ENCODE measurements at places on chromosomes 5 and 9.

DNA sequence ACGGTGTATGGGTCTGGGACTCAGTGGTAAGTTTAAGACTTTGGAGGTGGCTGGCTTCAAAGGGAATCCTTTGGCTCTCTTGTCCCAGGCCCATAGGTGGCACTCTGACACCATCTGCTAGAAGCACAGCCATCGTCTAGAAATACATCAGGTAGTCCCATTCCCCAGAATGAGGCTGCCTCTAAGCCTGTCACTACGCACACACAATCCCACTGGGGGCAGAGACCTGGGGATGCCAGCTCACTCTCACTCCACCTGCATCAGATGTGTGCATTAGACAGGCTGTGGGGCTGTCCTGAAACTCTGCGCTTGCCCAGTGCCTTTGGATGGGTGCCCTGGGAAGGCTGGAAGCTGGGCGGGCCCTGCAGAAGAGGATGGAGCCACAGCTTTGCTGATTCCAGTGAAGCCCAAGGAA lies 127.5 kb upstream of the PANK3 start:
- no peak for DNase-seq

DNA sequence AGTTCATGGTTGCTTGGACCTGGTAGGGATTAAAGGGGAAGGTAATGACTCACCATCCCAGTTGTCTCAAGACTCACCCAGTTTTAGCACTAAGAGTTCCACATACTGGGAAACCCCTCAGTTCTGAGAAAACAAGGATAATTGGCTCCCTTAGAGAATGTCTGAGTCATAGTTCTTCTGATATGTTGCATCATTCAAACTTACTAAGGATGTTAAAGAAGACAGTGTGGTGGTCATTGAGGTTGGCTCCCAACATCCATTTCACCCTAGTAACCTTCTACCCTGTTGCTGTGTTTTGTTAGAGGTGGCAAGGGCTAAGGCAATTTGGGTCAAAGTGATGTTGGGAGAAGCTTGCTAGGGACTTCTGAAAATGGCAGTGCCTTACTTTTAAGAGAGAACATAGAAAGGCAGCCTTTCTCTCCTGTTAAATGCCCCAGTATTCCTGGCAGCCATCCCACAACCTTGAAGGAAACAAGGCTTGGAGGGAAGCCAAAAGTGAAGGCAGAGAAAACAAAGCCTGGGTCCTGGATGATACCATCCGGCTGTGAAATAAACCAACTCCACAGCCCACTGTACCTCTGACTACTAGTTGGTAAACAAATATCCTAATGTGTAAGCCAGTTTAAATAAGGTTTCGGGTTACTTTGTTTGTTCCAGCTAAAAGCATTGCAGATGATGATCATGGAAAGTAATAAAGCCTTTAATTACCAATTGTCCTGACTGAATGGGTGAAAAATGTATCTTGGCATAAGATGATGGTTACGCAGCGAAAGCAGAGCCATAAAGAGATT lies 80.4 kb upstream of the ADAMTSL1 start:
- DNase-seq = peak; percentile 67

- no peak for DNase-seq
These were observed 65.4 kb downstream of the AUH start for GRCh38 chr9:91296354-91296753.

DNA sequence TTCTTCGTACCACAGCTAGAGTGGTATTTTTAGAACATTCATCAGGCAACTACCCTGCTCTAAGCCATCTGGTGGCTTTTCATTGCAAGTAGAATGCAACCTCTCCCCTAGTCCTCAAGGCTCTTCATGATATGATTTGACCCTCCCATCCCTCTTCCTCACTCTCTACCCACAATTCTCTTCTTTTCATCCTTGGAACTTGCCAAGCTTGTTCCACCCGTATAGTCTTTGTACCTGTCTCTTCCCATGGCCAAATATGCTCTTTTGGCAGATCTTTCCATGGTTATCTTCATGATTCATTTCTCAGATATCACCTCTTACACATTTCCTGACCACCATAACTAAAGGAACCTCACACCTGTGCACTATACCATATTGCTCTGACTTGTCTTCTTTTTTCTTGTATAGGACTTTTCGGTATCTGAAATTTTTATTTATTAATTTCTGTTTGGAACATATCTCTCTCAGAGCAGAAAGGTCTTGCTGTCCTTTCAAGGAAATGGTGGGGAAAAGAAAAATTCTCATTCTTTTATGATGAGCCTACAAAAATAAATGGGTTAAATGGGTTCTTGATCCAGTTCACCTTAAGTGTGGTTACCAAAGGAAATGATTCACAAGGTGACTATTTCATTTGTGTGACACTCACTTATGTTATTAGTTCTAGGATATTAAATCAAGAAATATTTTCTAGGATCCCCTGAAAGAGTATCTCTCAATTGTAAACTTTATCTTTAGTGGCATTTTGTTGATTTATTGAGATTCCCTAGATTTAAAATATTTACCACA lies 3.7 kb upstream of the CD274 start:
- no peak for DNase-seq

- no peak for DNase-seq
These were observed 26.8 kb downstream of the TERT start for GRCh38 chr5:1268056-1268455.

- DNase-seq = no peak
These were observed 47.1 kb upstream of the NEK6 start for GRCh38 chr9:124210697-124211096.
